ENCODE measurements at places on chromosomes 7 and 10.

- DNase-seq = no peak
Measured at GRCh38 chr7:134851141-134851540, 71.7 kb downstream of the CALD1 start.

- DNase-seq = no peak
Measured at GRCh38 chr10:78004215-78005026, 24.9 kb downstream of the POLR3A start.

DNA sequence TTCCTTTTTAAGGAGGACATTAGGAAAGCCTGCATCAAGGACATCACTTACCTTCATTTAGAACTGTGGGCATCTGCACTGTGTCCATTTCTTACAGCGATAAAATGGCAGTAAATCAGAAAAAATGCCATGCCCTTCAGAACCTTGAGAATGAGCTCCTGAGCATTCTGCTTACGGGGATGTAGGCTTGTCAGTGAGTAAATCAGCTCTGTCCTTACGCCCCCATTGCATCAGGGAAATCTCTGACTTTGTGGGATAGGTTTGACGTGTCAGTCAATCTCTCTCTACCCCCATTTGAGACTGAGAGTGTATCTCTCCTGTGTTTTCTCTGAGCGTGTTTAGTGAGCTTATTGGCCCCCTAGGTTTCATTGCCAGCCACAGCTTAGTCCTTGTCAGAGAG, 837.1 kb downstream of the LRMDA start:
- DNase-seq = no peak

DNA sequence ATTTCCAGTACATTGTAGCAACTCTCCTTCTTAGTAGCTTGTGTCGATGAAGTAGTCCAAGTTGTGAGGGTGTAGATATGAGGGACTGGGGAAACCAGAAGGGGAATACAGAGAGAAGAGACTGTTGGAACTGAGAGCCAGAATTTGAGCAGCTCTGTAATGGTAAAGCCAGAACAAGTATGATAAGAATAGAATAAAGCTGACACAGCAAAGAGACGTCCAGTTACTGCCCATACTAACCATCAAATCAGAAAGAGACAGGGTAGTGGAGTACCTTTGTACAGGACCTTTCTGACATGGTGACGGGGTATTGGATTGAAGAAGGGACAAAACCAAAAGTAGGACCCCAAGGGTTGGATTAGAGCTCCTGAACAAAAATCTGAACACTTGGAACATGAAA, 206.0 kb downstream of the SEMA3E start:
- DNase-seq = no peak

GRCh38 chr7:144937199-144937598, 101.3 kb upstream of the TPK1 start:
- DNase-seq = no peak

- DNase-seq = peak; percentile 47
Measured at GRCh38 chr7:155145477-155146255, 75.5 kb downstream of the HTR5A start.

DNA sequence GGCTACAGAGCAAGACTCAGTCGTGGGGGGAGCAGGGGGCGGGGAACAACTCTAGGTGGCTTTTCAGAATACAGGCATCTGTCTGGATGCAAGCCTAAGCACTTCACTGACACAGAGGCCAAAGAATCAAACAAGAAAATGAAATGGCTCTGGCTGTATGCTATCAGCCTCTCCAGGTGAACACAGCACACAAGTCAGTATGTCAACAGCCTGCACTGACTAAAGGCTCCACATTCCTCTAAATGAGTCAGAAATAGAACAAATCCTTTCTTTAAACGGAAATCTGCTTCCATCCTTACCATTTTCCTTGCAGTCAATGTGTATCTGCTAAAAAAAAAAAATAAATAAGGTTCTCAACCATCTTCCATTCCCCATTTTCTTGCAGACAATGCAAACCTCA, 88.3 kb downstream of the ARMH3 start:
- DNase-seq = no peak

- no peak for DNase-seq
Measured at GRCh38 chr10:52616395-52616764, 156.2 kb downstream of the MBL2 start.

- DNase-seq = no peak
Measured at GRCh38 chr7:41007351-41007751, 695.5 kb downstream of the INHBA start.

- DNase-seq = no peak
Measured at GRCh38 chr7:80369321-80369720, 142.5 kb downstream of the GNAT3 start.

- DNase-seq = no peak
Measured at GRCh38 chr7:236967-237366, 44.6 kb downstream of the FAM20C start.

GRCh38 chr7:92635538-92635937, 45.3 kb upstream of the FAM133B start:
- DNase-seq = no peak

- no peak for DNase-seq
Measured at GRCh38 chr7:22663721-22664120, 63.3 kb upstream of the IL6 start.

- no peak for DNase-seq
Measured at GRCh38 chr10:70651661-70652060, 20.6 kb upstream of the ADAMTS14 start.

DNA sequence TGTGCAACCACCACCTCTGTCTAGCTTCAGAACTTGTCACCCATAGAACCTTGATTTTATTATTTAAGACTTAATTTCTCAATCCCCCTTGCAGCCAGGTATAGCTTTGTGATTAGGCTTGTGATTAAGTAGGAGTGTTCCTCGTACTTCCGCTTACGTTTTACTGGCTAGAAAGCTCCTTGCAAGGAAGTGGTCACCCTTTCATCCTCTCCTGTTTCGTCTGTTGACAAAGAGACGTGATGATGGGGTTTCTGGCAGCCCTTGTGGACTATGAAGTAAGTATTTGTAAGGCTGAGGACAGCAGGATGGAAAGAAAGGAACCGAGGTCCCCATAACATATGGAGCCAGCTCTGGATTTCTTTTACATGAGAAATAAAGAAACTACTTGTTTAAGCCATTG, 86.5 kb upstream of the KDM7A start:
- DNase-seq = no peak

- no peak for DNase-seq
Measured at GRCh38 chr7:49433794-49434193, 339.6 kb upstream of the VWC2 start.

- no peak for DNase-seq
Measured at GRCh38 chr7:16587790-16588189, 57.8 kb downstream of the ANKMY2 start.

DNA sequence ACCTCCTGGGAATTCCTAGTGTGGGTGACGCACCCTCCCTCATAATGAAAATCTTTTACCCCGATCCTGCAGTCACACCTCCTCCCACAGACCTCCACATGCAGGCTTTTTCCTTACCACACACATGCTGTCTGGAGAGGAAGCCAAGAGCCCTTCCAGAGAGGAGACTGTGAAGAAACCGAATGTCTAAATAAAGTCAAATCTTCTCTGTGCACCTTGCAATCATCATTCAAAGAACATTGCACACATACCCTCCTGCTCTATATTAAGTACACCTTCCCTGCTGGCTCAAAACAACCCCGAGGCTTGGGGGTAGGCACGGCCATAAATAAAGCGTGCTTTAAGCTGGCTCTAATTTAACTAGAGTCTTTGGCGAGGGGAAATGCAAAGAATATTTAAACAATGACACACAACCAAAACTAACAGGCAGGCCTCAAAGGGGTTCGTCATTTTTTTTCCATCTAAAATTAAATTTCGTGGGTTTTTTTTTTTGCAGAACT, 34.9 kb downstream of the CALML3 start:
- peak; percentile 33 for DNase-seq

DNA sequence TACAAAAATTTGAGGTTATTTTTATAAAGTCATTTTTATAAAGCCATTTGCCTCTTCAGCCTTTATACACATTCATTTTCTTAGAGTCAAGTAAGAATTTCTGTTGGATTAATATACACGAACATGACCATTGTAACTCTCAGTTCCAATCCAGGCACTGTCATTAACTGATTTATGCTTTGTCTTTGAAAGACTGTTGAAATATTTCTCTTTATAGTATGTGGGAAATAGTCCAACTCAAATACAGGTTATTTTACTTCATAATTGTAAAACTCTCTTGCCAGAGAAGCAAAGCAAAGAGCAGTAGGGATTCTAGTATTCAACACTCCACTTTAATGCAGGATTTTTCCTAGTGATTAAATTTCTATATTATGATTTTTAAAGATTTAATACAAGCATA, 36.5 kb upstream of the PAPSS2 start:
- DNase-seq = no peak

DNA sequence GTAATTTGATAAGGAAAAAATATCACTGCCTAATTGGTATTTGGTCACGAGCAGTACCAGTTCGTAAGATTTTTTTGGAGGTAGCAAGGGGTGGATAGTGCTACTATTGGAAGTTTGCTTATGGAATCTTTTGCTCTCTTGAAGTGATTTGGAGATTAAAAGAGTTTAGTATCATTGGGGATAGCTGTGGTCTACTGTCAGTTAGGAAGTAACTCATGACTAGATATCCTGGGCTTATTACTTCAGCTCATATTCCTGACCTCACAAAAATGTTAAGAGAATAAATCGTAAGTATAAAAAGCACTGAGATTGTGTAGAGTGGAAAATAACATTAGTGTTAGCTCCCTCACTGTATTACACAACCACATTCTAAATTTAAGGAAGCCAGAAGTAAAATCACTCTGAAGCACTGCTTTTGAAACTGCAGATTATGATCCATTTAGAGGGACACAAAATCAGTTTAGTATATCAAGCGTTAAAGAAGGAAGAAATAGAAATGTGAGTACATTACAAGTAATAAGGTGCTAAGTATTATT, 22.6 kb downstream of the SGPL1 start:
- no peak for DNase-seq

GRCh38 chr10:99731306-99732032, 458 bp downstream of the COX15 start:
- no peak for DNase-seq

GRCh38 chr7:90396420-90396819, 6.8 kb upstream of the CLDN12 start:
- no peak for DNase-seq

DNA sequence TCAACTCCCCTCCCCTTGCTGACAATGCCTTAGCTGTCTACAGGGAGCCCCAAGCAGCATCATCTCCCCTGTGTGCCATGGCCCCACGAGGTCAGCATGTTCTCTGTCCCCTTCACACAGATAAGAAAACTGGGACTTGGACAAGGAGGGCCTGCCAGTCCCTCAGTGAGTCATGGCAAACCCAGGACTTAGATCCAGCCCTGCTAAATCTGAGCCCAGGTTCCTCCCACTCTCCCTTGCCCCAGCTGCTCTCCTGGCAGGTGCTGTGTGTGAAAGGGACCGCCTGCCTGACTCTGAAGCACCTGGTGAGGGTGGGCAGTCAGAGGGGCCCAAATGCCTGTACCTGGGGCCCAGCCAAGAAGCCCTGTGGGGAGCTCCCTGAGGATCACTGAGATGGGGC, 7.4 kb downstream of the CRHR2 start:
- DNase-seq = no peak

GRCh38 chr10:67666416-67667034, 29.5 kb downstream of the CTNNA3 start:
- no peak for DNase-seq

GRCh38 chr7:41786404-41786803, 83.5 kb upstream of the INHBA start:
- no peak for DNase-seq

GRCh38 chr7:123633553-123633952, 22.1 kb upstream of the LMOD2 start:
- DNase-seq = no peak

DNA sequence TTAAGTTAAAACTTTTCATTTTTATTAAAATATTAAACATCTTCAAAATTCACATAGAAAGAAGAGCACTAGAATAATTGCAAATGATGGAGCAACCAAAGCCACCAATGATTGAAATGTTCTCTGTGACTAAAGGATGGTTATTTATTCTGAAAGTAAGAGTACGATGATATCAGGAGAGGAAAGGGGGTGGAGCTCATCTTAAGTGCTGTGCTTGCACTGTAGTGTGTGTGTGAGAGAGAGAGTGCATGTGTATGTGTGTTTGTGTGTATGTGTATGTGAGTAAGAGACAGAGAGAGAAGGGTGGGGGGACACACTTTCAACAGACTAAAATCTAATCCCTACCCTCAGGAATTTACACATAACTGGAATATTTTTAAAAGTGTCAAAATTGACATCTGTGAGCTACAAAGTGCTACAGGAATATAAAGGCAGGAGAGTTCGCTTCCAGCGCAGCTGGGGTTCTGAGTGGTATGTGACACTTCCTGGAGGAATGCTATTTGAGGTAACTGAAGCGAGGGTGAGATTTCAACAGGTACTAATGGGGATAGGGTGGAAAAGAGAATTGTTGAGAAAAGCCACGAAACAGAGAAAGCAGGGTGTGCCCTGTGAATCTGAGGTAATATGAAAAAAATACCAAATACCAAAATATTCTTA, 57.2 kb upstream of the SMNDC1 start:
- no peak for DNase-seq

- peak; percentile 16 for DNase-seq
Measured at GRCh38 chr7:157265051-157265450, 71.8 kb upstream of the DNAJB6 start.

- DNase-seq = no peak
Measured at GRCh38 chr7:66539902-66540375, 88.7 kb upstream of the KCTD7 start.

GRCh38 chr10:101011517-101012423, 12.2 kb downstream of the LZTS2 start:
- DNase-seq = no peak

- DNase-seq = no peak
Measured at GRCh38 chr10:69757553-69758309, 44.0 kb upstream of the COL13A1 start.

- no peak for DNase-seq
Measured at GRCh38 chr7:155324012-155324917, 26.6 kb downstream of the INSIG1 start.

DNA sequence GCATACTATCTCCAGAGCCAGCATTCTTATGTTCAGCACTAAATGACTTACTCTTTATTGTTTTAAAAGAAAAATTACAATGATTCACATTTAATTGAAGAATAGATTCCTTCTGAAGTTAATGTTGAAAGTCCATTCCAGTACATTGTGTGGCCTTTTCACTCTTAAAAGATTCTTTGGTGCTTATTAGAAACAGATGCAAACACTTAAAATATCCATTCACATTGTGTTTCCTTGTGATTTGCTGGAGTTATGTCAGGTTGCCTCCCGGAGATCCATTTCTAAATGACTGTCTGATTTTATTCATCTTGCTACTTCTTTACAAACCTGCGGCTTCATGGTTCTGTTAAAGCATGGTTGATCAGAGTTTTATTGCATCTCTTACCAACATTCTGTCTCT, 152.8 kb downstream of the FOXP2 start:
- no peak for DNase-seq

GRCh38 chr7:135189961-135190360, 19.5 kb upstream of the CYREN start:
- DNase-seq = no peak

GRCh38 chr10:125691160-125691981, 8.4 kb upstream of the TEX36 start:
- DNase-seq = no peak

GRCh38 chr10:68153473-68154210, 44.4 kb downstream of the MYPN start:
- no peak for DNase-seq

Data from mesenteric fat pad (tissue), 1 donor.